Stimulated activated CD4-positive, alpha-beta T cell treated with anti-CD3 and anti-CD28 coated beads, Interleukin-15, amount 100 ng/mL, for 48 hours (primary cell): ENCODE measurements at places on chromosomes 3 and 15.

GRCh38 chr3:167078070-167078622, 302.0 kb downstream of the ZBBX start:
- no peak for DNase-seq

- no peak for DNase-seq
Measured at GRCh38 chr3:59006634-59007517, 42.9 kb downstream of the CFAP20DC start.

- DNase-seq = no peak
Measured at GRCh38 chr15:101732772-101733171, 8.5 kb upstream of the TARS3 start.

DNA sequence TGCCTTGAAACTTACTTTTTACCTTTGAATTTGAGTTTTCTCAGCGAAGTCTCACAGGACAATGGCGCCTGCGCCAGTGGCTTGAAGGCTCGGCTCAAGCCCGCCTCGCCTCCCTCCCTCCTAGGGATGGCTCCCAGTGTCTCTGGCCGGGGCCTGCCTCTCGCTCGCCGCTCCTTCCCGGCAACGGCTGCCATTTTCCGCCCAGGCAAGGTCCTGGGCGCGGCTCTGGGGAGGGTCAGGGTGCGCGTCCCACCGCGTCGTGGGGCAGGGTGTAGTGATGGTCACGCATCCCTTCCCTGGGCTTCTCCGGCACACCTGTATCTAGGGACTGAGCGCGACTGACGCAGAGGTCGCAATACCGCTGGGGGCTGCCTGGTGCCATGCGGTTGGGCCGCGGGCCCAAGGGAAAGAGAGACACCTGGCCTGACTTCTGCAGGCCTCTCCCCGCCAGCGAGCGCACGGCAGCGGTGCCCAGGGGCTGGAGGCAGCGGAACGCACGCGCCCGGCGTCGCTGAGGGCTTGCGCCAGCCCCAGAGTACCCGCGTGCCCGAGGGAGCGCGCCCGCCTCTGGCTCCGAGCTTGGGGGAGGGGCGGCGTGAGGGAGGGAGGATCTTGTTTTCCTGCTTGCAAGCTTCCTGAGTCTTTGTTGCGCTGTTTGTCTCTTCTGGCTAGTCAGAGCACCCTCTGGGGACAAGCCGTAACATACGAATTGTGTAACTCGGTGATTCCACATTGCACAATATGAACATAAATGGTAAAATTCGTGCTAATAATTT, 20.7 kb upstream of the FEM1B start:
- peak; percentile 66 for DNase-seq

GRCh38 chr3:55203006-55203405, 275.1 kb upstream of the LRTM1 start:
- DNase-seq = no peak

DNA sequence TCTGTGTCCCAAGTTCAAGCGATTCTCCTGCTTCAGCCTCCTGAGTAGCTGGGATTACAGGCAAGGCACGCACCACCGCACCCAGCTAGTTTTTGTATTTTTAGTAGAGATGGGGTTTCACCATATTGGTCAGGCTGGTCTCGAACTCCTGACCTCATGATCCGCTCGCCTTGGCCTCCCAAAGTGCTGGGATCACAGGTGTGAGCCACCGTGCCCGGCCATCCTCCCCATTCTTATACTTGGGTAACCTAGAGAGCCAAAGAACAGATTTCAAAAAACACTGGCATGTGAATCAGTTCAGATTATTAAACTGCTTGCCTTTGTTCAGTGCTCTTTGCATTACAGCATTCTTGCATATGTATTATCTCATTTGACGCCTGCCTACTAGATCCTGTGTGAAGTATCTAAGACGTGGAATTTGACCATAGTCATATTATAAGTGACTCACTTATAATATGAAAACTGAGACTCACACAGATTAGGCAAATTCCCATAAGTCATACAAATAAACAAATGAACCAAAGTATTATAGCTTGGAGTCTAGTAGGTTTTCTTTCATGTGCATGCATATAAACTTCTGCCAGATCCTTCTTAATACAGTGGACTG, 123.5 kb downstream of the UNC13C start:
- no peak for DNase-seq

- DNase-seq = no peak
Measured at GRCh38 chr3:184907681-184908649, 96.0 kb downstream of the VPS8 start.

DNA sequence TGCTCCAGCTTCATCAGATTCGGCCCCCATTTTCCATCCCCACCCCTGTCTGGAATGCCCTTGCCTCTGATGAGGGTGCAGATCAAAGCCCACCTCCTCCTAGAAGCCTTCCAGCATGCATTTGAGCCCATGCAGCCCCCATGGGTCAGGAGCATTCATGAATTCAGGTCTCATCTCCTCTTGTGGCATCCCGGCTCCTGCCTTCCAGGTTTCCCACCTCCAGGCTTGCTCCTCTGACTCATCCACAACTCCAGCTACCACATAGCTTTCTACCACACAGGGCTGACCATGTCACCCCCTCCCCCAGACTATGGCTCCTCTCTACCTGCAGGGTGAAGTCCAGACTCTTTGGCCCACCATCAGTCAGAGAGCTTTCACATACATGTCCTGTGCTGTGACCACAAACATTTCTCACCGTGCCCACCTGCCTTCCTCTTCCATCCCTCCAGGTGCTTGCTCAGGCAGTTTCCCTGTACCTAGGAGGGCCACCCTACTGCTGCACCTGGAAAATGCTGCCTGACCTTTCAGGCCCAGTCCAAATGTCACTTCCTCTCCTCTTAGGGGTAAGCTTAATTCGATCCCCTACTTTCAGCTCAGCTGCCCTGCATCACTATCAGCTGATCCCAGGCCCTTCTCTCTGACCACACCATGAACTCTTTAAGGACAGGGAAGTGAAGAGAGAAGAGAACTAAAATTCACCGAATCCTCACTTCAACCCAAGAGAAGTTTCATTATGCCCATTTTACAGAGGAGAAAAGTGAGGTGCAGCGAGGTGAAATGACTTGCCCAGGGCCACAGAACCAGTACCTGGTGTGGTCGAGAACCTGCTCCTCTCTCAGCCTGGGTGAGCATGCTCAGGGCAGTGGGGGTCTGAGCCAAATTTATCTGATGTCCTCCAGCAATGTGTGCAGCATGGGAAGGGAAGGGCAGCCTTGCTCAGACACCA, 13.7 kb upstream of the FGD5 start:
- no peak for DNase-seq

GRCh38 chr15:52784799-52785671, 5.1 kb downstream of the ONECUT1 start:
- DNase-seq = no peak

DNA sequence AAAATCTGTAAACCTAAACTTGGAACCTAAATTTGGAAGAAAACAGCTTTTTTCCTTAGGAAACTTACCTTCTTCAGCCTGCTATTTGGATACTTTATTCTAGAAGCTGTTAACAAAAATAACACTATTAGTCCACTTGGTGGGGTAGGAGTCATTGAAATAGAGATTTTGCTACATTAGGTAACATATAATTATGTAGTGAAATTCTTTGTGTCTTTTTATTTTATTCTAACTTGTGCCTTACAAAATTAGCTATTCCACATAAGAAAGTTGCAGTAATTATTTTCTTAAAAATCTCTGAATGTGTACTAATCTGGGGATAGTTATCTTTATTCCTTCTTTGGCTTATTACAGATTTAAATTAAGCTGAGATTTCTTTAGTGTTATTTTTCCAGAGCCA, 360.4 kb upstream of the ROBO2 start:
- no peak for DNase-seq

- no peak for DNase-seq
Measured at GRCh38 chr15:61032600-61033286, 196.4 kb downstream of the RORA start.

DNA sequence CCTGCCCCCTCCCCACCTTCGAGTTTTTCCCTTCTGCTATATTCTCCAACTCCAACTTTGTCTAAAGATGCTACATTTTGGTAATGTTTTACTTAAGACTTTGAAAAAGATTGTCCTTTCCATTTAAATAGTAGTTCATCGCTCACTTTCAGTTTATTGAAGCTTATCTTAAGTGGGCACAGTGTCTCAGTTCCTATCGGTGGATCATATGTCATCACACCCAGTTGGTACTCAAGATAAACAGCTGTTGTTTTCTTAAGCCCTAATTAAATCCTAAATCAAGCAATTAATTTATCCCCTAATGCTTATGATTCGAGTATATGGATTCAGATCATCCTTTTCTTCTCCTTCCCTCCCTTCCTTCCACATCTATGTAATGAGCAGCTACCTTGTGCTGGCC, 210.7 kb downstream of the TLE3 start:
- no peak for DNase-seq

DNA sequence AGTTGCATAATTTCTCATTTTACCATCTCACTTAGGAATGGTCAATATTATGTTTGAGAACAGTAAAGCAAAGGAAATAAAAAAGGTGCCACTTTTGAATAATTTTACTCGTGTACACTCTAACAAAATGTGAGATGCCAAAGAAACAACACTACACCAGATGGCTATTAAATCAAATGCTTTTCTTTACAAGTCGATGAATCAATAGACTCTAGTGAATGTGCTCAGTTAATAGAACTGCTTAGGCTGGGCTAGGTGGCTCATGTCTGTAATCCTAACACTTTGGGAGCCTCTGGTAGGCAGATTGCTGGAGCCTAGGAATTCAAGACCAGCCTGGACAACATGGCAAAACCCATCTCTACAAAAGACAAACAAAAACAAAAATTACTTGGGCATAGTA, 87.9 kb downstream of the ZNF609 start:
- no peak for DNase-seq

GRCh38 chr3:30628901-30629590, 22.6 kb downstream of the TGFBR2 start:
- DNase-seq = no peak

GRCh38 chr3:47940232-47940631, 76.0 kb downstream of the MAP4 start:
- no peak for DNase-seq

GRCh38 chr15:72591361-72591760, 63.1 kb upstream of the GOLGA6B start:
- DNase-seq = no peak
